Endodermal cell (in vitro differentiated cells): ENCODE measurements at places on chromosomes 2 and 18. TPM values are rescaled to one million over a fixed set of nuclear protein-coding genes. Genes with fewer than 3 reads are reported as not detected.

GRCh38 chr2:227566012-227566411 lies 32.7 kb upstream of the SCYGR2 start:
- no peak overlapping the region for H3K27ac ChIP-seq
- no peaks in the 10 kb centered on the region for H3K4me1 ChIP-seq
- no peaks in the 10 kb centered on the region for H3K27me3 ChIP-seq
- no peak for DNase-seq

GRCh38 chr2:117514371-117514770 lies 300.1 kb upstream of the DDX18 start:
- no peaks in the 10 kb centered on the region for H3K36me3 ChIP-seq
- no peak for DNase-seq
- H3K4me3 ChIP-seq = no peak overlapping the region
- no peak overlapping the region for H3K27ac ChIP-seq
- no peaks in the 10 kb centered on the region for H3K4me1 ChIP-seq

DNA sequence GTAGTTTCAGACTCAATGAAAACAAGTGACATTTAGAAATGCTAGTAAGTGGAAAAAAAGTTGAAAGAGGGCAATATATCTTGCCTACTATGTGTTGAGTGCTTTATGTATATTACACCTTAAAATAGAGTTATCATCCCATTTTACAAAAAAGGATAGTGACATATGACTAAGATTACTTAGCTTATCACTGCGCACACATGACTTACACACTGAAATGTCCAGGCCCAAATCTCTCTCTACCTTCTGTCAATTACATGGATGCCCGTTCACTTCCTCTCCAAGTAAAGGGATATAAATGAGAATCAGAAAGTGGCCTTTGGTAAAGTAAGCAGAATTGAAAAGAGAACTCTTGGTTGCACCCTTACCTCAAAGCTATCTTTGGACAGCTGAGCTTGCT lies 3.6 kb upstream of the PARD3B start:
- peaks cover 9% of the 10 kb centered on the region for H3K4me1 ChIP-seq
- peaks cover 55% of the 10 kb centered on the region for H3K27me3 ChIP-seq
- no peak overlapping the region for H3K27ac ChIP-seq
- no peaks in the 10 kb centered on the region for H3K36me3 ChIP-seq

GRCh38 chr2:129872446-129872845 lies 107.0 kb upstream of the RAB6C start:
- H3K36me3 ChIP-seq = no peaks in the 10 kb centered on the region
- H3K4me3 ChIP-seq = no peak overlapping the region
- peaks cover 3% of the 10 kb centered on the region for H3K4me1 ChIP-seq
- H3K27ac ChIP-seq = no peak overlapping the region
- H3K27me3 ChIP-seq = no peaks in the 10 kb centered on the region

DNA sequence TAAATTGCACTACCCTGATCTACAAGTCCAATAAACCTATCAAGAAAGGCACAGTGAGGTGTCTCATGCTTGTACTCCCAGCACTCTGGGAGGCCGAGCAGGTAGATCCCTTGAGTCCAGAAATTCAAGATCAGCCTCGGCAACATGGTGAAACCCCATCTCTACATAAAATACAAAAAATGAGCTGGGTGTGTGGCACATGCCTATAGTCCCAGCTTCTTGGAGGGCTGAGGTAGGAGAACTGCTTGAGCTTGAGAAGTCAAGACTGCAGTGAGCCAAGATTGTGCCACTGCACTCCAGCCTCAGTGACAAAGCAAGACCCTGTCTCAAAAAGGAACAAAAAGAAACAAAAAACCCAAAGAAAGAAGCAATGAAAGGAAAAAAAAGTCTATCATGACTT lies 58.9 kb downstream of the ROCK2 start:
- no peaks in the 10 kb centered on the region for H3K27me3 ChIP-seq
- peaks cover 44% of the 10 kb centered on the region for H3K36me3 ChIP-seq
- DNase-seq = no peak
- H3K4me1 ChIP-seq = peaks cover 5% of the 10 kb centered on the region
- H3K4me3 ChIP-seq = no peak overlapping the region

DNA sequence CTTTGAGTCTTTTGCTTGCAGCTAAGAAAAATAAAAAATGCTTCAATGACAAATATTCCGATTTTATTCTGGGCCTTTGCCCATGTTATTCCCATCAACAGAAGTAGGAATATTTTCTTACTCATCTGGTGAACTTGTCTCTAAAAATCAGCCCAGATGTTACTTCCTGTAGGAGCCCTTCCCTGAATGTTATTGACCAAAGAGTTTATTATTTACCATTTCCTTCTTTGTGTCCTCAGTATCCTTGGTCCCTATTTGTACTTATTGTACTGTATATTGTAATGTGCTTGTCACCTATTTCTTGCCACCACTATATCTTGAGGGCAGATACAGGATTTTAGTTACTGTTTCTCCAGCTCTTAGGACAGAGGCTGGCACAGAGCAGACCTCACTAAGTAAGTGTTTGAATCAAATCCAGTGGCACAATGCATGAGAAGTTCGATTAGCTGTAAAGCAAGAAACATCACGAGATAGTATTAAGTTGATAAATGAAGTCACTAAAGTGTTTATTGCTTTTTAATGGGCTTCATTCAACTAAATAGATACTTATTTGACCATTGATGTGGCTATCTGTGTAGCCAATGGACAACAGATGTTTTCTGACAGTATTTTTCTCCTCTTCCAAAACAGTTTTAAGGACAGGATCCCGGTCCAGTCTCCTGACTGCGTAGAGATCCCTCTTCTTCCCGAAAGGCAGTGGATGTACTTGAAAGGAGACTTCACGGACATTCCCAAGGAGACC lies 109.1 kb downstream of the DDX1 start:
- no peaks in the 10 kb centered on the region for H3K27me3 ChIP-seq
- no peak for DNase-seq
- no peak overlapping the region for H3K4me3 ChIP-seq
- H3K4me1 ChIP-seq = no peaks in the 10 kb centered on the region
- no peak overlapping the region for H3K27ac ChIP-seq

Gene ORC2
- total RNA-seq = 67.1 to 131 TPM (median 129 TPM) in 3 replicates
